ENCODE measurements at places on chromosomes 2 and 18. TPM values are rescaled to one million over a fixed set of nuclear protein-coding genes. Genes with fewer than 3 reads are reported as not detected.

Gene LRRTM1
- not detected for total RNA-seq

DNA sequence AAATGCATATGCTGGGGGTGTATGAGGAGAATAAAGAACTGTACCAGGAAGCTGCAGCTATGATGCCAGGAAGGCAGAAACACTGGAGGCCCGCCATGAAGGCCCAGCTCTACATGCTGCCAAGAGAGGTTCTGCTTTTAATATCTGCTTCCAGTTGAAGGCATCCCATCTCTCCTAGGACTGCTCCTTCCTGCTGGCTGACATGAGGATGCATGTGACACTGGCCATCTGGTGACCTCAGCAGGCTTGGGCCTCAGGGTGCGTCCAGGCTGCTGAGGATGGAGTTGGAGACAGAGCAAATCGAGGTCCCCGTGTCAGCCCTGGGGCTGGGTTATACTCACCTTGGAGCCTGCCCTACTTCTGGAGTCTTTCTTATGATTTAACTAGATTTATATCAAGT is 49.0 kb downstream of the PSMG2 start:
- no peak for DNase-seq

DNA sequence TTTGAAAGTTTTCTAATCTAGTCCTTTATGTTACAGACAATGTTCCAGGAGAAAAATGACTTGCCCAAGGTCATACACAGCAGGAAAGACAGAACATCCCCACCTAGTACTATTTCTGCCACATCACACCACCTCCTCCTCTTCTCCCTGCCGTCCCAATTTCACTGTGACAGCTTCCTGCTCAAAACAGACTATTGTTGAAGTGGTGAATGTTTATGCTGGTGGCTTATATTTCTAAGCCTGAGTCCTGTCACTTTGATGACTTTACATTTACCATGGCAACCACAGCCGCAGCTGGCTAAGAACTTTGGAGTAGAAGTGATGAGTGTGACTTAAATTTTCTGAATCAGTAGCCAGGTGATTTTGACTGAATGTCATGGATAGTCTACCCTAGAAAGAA is 10.0 kb downstream of the GALNT5 start:
- no peak for DNase-seq

DNA sequence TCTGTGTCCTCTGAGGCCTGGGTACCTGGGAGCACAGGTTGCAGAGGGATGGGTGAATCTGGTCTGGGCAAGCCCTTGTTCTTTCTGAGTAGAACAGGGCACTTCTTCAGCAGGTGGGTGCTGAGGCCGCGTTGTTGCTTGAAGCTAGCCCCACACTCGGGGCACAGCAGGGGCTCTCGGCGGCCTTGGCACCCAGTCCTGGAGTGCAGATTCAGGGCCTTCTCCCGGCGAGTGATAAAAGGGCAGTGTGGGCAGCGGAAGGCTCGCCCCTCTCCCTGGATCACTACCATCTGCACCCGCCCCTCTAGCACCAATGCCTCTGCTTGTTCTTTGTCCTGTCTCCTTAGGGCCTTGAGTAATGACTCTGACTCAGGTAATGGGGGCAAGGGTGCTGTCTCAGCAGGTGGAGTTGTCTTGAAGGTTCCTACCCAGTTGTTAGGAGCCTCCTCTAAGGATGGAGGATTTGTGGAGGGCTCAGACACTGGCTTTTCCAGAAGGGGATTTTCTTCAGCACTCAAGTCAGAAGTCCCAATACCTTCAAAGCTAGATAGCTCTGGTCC is 15.6 kb downstream of the ZNF142 start:
- no peak for DNase-seq

Gene ID2
- total RNA-seq, result 6.0 TPM

DNA sequence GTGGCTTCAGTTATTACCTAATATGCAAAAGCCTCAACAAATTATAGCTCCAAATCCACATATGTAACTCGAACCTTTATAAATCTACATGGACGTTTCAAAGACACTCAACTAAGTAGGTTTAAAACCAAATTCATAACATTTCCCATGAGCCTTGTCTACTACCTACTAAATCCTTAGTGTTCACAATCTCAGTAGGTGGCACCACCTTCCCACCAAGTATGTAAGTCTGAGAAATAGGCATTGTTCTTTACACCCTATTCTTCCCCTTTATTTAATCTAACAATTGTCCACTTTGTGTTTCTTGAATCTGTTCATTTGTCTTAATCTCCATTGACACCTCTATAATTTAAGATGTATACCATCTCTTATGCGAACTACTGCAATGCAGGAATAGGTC is 4.6 kb downstream of the PIGN start:
- DNase-seq, result no peak

DNA sequence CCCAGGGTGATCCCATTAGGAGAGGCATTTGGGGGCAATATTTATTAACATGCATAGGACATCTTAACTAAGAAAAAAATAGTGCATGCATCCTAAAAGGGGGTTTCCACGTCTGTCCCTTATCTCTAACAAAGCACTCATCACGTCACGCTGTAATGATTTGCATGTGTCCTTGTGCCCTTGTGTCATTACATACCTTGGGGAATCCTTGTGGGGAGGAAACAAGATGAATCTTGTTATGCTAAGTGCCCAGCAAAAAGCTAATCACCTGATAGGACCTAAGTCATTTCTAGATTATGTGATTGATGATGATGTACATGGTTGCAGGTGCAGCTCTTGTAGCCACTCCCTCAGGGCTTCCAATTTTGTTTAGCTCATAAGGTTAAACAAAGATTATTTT is 250.9 kb downstream of the FBXO15 start:
- DNase-seq, result no peak

Gene CREB1
- total RNA-seq, result 28.1 TPM

DNA sequence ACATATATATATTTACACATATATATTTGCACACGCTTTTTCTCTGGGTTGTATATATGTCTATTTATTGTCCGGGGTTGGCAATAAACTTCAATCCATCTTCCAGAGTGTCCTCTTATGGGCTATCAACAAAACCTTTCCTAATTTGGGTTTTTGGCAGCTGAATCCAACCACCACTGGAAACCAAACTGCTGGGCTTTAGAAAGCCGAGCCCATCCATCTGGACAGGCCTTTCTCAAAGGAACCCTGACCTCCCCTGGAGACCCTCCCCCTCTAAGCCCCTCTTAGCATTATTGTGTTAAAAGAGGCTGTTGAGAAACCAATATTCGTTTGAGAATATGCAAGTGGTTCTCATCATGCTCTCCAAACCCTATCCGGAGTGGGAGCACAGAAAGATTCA is 153.6 kb downstream of the NRP2 start:
- DNase-seq, result no peak

Gene LRP2
- total RNA-seq, result not detected

DNA sequence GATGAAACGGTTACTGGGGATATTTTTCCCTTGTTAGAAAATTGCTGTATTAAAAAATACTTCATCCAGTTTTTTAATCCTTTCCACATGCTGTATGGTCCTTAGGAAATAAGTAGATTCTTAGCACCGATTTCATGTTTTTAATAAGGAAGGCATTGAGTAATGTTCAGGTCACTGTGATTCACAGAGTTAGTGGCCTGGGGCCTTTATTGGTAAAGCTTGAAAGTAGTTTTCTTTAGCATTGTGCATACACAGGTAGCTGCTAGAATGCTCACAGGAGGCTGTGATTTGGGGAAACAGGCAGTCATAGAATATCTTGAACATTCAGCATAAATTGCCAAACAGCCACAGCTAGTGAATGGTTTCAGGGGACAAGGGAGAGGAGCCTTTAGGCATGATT is 79.8 kb downstream of the XRCC5 start:
- no peak for DNase-seq

DNA sequence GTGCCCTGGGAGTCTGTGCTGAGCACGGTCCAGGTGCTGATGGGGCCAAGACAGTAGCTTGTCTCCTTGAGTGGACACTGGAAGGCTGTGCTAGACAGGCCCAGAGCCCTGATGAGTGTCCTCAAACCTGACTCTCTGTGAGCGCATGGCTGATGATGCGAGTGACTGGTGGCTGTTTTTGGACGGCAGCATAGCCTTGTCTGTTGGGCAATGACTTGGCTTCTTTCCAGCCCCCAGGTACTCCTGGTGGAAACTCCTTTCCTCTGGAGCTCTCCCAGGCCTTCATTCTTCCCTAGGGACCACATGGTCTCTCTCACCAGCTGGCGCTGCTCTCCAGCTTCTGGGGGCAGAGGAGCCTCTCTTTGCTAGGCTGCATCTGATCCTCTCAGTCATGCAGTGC is 207.6 kb upstream of the SMIM21 start:
- no peak for DNase-seq

DNA sequence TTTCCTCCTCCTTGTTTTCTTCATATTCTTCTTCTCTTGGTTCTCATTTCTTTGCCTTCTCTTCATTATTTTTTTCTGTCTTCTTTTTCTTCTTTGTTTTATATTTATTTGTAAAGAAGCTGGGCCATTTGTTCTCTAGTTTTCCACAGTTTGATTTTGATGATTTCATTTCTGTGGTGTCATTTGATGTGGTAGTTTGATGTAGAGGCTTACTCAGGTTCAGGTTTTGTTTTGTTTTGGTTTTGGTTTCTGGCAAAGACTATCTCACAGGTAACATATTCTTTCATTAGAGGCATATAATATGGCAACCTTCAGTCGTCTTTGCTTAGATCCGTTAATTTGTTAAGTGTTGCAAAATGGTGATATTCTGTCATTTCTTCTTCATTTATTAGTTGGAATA is 75.3 kb downstream of the BABAM2 start:
- no peak for DNase-seq
